Kidney epithelial cell (primary cell): ENCODE measurements at places on chromosomes 16 and 17.

DNA sequence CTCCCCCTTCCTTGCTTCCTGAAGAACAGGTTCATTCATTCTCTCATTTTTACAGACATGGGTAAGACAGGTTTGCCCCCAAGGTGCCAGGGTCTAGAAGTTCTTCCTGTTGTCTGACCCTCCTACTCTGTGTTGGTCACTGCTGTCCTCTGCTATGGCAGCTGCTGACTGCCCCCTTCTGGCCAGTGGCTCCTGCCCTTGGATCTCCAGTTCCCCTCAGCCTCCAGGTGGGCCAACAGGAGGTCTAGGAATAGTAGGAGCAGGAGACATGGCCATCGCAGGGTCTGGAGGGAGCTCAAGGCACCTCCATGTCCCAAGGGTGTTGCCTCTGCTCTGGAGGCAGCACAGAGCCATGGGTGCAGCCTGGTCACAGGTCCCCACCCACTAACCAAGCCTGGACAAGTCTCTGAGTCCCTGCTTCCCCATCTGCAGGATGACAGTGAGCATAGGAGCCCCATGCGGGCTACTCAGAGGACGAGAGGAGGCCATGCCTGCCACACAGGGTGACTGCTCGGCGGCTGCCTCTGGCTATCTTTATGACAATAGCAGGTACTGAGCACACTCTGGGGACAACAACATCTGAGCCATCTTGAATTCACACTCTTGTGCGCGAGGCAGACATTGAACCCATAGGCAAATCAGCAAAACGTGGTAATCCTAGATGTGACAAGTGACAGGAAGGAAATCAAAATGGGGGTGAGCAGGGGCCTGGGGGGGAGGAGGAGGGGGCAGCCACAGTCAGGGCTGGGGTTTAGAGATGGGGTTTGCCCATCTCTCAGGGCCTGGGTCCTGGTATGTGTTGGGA lies 27.0 kb upstream of the NXPH3 start:
- DNase-seq = no peak

- DNase-seq = peak; percentile 49
These were observed 8.9 kb upstream of the RAPGEFL1 start for GRCh38 chr17:40168262-40168832.

DNA sequence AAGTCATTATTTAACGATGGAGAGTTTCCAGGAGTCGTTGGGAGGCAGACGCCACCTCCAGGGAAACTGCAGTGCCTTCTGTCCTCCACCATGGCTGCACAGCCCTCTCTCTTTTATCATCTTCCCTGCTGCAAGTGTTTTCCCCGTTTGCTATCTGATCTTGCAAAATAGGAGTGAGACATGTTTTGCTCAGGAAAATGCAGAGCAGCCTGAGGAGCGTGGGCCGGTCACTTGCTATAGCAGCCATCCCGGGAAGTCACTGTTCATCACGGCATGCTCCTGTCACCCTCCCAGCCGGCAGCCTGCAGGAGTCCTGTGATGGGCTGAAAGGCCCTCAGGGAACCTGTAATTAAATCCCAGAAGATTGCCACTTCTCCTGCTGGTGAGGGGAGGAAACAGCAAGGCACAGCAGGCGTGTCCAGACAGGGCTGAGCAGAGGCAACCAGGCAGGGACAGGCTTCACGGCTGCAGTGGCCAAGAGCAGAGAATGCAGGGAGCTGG lies 143.1 kb downstream of the GSG1L start:
- DNase-seq = no peak

DNA sequence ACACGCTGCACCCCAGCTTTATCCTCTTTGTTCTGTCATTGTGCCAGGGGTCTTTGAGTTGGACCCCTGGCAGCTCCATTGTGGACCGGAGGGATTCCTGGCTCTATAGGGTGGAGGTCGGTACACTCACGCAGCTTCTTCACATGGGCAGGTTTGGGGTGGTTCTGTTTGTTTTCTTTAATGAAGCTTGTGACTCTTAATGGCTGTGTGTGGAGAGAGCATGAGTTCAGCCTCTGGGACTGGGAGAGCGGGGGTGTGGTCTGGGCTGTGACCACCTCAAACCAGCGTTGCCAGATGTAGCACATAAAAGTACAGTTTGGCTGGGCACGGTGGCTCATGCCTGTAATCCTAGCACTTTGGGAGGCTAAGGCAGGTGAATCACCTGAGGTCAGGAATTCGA lies 21.2 kb upstream of the NAGLU start:
- no peak for DNase-seq

GRCh38 chr16:80973991-80974390 lies 32.7 kb downstream of the CMC2 start:
- DNase-seq = no peak

GRCh38 chr16:8788578-8789172 lies 8.8 kb downstream of the TMEM186 start:
- no peak for DNase-seq

GRCh38 chr16:2388875-2389433 lies 40.3 kb upstream of the CCNF start:
- DNase-seq = peak; percentile 56

GRCh38 chr17:8382052-8382879 lies 727 bp downstream of the RPL26 start:
- no peak for DNase-seq

- DNase-seq = no peak
These were observed 26.5 kb upstream of the CIITA start for GRCh38 chr16:10850478-10850850.
